Activated CD8-positive, alpha-beta T cell treated with anti-CD3 and anti-CD28 coated beads, Interleukin-2, amount 10 ng/mL, durations not matched to agents 7 days and 5 days (primary cell): ENCODE measurements at places on chromosomes 12 and 14. TPM values are rescaled to one million over a fixed set of nuclear protein-coding genes. Genes with fewer than 3 reads are reported as not detected.
A peak's percentile ranks its signal among the peaks of the same experiment; 100 is the strongest.

Gene TMX1
- total RNA-seq = 47.9 TPM

Gene EXOC3L4
- total RNA-seq = not detected

Gene RERG
- not detected for total RNA-seq

DNA sequence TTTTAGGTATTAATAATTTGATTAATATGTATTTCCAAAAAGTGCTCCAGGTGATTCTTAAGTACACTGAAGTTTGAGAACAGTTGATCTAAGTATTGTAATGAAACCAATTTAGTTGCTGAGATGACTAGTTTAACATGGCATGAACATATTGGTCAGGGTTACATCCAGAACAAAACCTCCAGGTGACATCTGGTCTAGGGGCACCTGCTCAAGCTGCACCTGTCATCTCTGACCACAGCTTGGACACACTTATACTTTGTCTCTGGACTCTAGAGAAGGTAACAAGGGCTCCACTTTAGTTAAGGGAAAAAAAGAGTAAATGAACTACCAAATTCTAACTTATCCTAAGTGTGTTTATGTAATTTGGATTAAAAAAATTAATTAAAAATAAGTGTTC is 8.1 kb downstream of the ARID2 start:
- H3K4me1 ChIP-seq = peaks cover 27% of the 10 kb centered on the region
- no peak overlapping the region for H3K4me3 ChIP-seq
- DNase-seq = no peak
- H3K27ac ChIP-seq = no peak overlapping the region

DNA sequence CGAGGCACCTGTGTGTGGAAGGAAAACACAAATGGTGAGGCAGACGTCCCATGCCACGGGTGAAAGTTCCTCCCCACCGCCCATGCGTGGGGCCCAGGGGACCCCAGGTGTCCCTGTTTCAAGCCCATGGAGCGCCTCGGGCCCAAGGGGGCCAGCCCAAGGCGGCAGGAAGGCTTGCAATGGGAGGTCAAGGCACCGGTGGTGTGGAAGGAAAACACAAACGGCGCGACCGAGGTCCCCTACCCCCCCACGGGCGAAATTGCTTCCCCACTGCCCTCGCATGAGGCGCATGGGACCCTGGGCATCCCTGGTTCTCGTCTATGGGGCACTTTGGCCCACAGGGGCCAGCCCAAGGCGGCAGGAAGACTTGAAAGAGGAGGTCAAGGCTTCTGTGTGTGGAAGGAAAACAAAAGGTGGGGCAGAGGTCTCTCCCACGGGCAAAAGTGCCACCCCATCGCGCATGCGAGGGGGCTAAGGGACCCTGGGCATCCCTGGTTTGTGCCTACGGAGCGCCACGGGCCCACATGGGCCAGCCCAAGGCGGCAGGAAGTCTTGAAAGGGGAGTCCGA is 379.4 kb downstream of the ALG10 start:
- DNase-seq = no peak
- no peak overlapping the region for H3K27ac ChIP-seq
- no peak overlapping the region for H3K4me3 ChIP-seq

GRCh38 chr14:32078858-32079216 is 1.7 kb downstream of the ARHGAP5 start:
- peaks cover 2% of the 10 kb centered on the region for H3K36me3 ChIP-seq
- H3K27me3 ChIP-seq = peaks cover 5% of the 10 kb centered on the region
- peak overlapping the region; percentile 93 for H3K4me3 ChIP-seq
- DNase-seq = no peak
- peaks cover 34% of the 10 kb centered on the region for H3K4me1 ChIP-seq

GRCh38 chr12:6958609-6959057 is 7.5 kb downstream of the PTPN6 start:
- H3K4me1 ChIP-seq = peaks cover 92% of the 10 kb centered on the region
- peaks cover 85% of the 10 kb centered on the region for H3K36me3 ChIP-seq
- no peaks in the 10 kb centered on the region for H3K27me3 ChIP-seq
- peak overlapping the region; percentile 99 for H3K4me3 ChIP-seq
- H3K27ac ChIP-seq = peak overlapping the region; percentile 98

- H3K4me1 ChIP-seq = peaks cover 13% of the 10 kb centered on the region
- H3K27ac ChIP-seq = no peak overlapping the region
- peaks cover 6% of the 10 kb centered on the region for H3K27me3 ChIP-seq
- no peaks in the 10 kb centered on the region for H3K36me3 ChIP-seq
These were observed 28.7 kb downstream of the SLC41A2 start for GRCh38 chr12:104929368-104929767.

GRCh38 chr12:127178463-127178862 is 1088.5 kb upstream of the TMEM132C start:
- no peaks in the 10 kb centered on the region for H3K36me3 ChIP-seq
- no peaks in the 10 kb centered on the region for H3K27me3 ChIP-seq
- no peaks in the 10 kb centered on the region for H3K4me1 ChIP-seq
- no peak overlapping the region for H3K4me3 ChIP-seq
- no peak overlapping the region for H3K27ac ChIP-seq

- H3K36me3 ChIP-seq = no peaks in the 10 kb centered on the region
- no peak overlapping the region for H3K4me3 ChIP-seq
- H3K27ac ChIP-seq = no peak overlapping the region
- DNase-seq = no peak
These were observed 72.3 kb upstream of the TMX1 start for GRCh38 chr14:51167587-51168214.

DNA sequence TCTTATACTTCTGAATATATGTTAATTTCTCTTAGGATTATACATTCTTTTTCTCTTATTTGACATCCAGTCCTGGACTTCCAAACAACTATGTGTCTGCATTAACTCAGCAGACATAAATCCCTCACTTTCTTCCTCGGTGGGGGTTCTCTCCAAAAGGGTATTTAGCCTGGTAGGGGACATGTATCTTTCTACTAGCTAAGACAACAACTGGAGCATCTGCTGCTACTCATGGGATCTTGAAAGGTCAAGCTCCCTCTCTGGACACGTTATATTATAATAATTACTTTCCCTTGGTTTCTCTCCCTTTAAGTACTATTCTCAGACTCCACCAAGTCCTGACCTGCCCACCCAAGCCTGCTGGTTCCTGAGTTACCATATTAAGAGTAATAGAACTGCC is 983.7 kb upstream of the FLRT2 start:
- no peak overlapping the region for H3K27ac ChIP-seq
- no peaks in the 10 kb centered on the region for H3K4me1 ChIP-seq
- no peaks in the 10 kb centered on the region for H3K27me3 ChIP-seq
- H3K36me3 ChIP-seq = no peaks in the 10 kb centered on the region
- no peak for DNase-seq
